ENCODE measurements at places on chromosomes 2 and 18. TPM values are rescaled to one million over a fixed set of nuclear protein-coding genes. Genes with fewer than 3 reads are reported as not detected.

GRCh38 chr2:65075176-65075575 lies 19.0 kb downstream of the CEP68 start:
- no peak for DNase-seq

- DNase-seq: peak; percentile 52
These were observed 178.1 kb upstream of the CYP26B1 start for GRCh38 chr2:72325592-72326422.

GRCh38 chr2:134347756-134348155 lies 93.9 kb downstream of the MGAT5 start:
- no peak for DNase-seq

DNA sequence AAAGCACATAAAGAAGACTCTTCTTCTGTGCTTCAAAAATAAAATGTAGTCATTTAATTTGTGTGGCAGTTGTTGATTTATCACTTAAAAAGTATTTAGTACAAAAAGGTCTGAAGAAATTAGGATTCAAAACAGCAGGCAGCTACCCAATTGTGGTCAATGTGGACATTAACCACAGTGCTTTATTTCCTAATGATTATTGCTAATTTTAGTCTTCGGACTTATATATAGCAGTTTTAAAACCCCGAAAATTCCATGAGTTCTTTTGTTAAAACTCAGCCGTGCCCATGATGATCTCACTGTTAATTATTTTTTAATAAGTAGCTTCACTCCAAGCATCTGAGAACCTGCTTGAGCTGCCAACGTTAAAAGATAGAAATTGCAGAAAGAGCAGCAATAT lies 594.3 kb downstream of the STK39 start:
- no peak for DNase-seq

RPIA gene
- total RNA-seq: 17.5 TPM

POTEJ gene
- total RNA-seq: not detected

RAB31 gene
- total RNA-seq: 1.7 TPM

DNA sequence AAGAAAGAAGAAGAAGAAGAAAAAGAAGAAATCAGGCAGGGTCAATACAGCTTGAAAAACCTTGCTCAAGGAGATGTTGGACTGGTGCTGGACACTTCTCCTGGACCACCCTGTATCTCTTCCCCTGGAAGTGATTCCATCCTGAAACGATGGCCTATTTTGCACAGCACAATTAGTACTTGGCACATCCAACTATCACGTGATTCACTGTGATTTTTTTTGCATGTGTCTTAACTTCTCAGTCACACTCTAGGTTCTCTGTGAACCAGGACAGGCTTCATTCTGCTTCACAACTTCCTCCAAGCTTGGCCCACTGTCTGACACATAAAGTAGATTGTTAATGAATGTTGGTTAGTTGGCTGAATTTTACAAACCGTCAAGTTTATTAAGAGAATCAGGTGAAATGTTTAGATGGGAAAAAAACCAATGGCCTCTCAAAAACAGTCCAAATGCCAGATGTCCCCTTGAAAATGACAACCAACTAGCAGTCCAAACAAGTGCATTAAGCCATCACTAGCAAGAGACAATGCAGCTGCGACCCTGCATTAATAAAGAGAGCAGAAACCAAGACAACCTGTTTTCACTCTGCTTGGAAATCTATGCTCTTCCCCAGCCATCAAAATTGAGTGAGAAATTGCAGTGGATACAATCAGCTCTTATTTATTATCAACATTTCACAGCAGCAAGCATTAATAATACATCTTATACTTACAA lies 300.0 kb upstream of the CHAC2 start:
- DNase-seq: no peak

DNA sequence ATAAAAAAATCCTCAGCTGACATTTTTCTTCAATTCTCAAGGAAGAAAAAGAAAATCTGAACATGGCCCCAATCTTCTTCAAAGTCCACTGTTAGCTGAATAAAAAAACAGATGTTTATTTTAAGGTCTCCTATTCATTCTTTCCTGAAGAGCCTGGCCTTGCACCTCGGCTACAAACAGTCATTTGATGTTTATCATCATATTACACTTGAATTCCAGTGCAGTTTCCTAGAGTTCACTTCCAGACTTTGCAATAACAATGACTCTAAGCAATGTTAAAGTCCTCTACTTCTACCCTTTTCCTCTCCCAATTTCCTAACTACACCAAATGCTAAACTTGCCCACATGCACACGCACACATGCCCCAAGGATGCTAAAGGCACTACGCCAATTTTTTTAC lies 70.1 kb downstream of the NOL10 start:
- DNase-seq: no peak

ACKR3 gene
- total RNA-seq: 0.86 TPM

- DNase-seq: peak; percentile 99
These were observed 28.6 kb downstream of the TGFA start for GRCh38 chr2:70525032-70525431.

GRCh38 chr18:44181951-44182747 lies 498.5 kb upstream of the SETBP1 start:
- DNase-seq: no peak

SIX2 gene
- total RNA-seq: 27.9 TPM

GRCh38 chr2:125160947-125161346 lies 1135.9 kb downstream of the CNTNAP5 start:
- DNase-seq: no peak

ACSL3 gene
- total RNA-seq: 236 TPM

RUFY4 gene
- not detected for total RNA-seq

DNA sequence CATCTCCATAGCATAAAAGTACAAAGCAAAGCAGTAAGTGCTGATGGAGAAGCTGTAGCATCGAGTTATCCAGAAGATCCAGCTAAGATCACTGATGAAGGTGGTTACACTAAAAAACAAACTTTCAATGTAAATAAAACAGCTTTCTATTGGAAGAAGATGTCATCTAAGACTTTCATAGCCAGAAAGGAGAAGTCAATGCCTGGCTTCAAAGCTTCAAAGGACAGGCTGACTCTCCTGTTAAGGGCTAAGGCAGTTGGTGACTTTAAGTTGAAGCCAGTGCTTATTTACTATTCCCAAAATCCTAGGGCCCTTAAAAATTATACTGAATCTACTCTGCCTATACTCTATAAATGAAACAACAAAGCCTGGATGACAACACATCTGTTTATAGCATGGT lies 44.0 kb downstream of the METTL8 start:
- DNase-seq: no peak

AGXT gene
- total RNA-seq: not detected

- no peak for DNase-seq
These were observed 123.0 kb downstream of the TTC27 start for GRCh38 chr2:32750880-32751279.

CCDC88A gene
- 21.6 TPM for total RNA-seq

GRCh38 chr2:128510701-128511397 lies 192.2 kb upstream of the HS6ST1 start:
- no peak for DNase-seq

All from PC-3 (cell line).